Right renal cortex interstitium (tissue), 3 donors: ENCODE measurements at places on chromosomes 11 and 22.

- no peak for DNase-seq
Measured at GRCh38 chr11:32382339-32383049, 52.8 kb downstream of the WT1 start.

GRCh38 chr11:8962841-8963240, 1.4 kb downstream of the TMEM9B start:
- no peak for DNase-seq

DNA sequence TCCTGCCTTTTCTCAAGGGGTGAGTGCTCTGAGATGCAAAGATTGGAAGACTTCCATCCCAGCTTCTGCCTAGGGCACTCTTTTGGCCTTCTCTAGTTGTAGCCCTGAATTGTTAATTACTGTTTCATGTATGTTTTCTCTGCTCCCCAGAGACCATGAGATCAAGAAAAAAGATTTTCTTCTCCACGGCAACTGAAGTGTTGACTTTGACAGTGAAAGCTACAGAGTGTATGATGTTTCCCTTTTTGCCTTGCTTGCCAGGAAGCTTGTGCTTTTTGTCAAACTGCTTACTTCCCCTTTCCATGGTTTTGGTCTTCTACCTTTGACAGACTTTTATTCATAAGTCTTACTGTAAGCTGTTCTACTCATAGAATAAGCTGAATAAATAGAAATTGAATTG, 23.3 kb upstream of the EIF3D start:
- DNase-seq, result no peak

DNA sequence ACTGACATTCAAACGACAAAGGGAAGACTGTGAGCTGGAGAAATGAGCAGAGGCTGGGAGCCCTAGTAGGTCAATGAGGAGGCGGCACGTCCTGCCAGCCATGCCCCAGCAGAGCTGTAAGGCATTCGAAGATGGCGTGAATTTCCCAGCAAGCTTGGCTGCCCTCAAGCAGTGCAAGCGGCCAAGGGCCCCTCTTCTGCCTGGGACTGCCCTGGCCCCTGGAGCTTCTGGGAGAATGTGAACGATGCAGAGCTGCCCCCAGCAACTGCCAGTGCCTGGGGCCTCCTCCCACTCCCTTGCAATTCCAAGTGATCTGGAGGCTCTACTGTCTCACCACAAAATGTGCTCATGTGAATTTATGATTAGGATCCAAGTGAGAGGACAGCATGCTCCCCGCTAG, 4.3 kb downstream of the PPM1F start:
- no peak for DNase-seq

GRCh38 chr11:225734-226453, 10.2 kb downstream of the SIRT3 start:
- DNase-seq, result no peak

DNA sequence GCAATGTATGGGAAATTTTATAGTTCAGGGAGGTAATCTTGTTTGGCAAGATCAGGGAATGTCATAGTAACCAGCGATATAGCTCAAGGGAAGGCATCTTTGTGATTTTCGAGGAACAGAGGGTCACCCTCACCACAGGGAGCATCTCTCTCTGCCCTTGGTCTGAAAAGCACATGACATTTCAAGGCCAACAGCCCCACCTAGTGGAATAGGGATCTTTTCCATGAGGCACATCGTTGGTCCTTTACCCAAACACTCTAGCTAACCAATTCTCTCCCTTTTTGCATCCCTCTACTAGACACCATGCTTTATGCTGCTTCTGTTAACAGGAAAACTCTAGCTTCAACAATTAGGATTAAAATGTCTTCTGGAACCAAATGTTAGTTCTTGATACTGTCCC, 179.0 kb downstream of the GRM5 start:
- DNase-seq, result no peak

DNA sequence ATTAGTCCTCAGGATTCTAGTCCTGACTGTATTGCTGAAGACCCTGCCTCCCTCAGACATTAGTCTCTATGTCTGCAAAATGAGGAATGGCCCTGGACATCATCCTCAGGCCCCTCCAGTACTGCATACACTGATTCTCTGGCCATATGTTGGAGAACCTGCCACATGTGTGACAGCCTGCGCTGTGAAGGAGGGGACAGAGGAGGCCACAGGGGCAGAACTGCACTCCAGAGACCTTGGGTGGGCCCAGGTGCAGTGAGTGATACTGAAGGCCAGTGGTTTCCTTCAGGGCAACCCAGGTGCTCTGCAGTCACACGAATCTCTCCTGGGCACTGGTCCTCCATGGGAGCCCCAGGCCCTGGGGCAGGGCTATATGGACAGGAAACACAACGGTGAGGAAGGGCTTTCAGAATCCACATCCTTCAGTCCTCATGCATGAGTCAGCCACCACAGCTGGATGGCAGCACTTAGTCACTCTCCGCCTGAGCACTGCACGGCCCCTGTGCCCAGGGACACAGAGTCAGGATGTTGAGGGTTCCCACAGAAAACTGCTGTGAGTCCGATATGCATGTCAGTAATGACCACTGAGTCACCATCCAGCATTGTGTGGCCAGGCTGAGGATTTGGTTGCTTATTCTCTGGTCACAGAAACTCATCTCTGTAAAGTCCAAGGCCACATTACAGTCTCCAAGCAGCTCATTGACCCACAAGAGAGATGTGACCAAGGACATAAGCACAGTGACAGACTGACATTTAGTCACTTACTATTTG, 39.7 kb downstream of the ME3 start:
- no peak for DNase-seq

DNA sequence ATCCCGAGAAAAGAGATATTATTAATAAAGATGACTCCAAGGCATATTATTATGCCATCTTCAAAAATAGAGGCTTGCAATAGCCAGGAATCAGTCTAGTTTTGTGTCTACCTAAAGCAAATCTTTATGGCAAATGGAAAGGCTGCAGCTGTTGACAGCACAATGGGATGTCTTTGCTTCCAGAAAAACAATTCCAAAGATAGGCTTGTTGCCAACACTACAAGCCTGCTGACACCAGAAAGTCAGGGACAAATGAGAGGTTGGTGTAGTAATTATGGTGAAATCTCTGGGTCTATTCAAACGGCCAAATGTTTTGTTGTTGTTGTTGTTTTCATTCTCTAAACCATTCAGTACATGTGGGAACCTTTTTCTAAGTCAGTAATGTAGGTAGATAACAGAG, 101.8 kb downstream of the LUZP2 start:
- DNase-seq, result no peak

- DNase-seq, result peak; percentile 23
Measured at GRCh38 chr11:95796501-95796900, 6.2 kb downstream of the CEP57 start.

GRCh38 chr11:8363921-8364320, 100.2 kb upstream of the LMO1 start:
- DNase-seq, result no peak

DNA sequence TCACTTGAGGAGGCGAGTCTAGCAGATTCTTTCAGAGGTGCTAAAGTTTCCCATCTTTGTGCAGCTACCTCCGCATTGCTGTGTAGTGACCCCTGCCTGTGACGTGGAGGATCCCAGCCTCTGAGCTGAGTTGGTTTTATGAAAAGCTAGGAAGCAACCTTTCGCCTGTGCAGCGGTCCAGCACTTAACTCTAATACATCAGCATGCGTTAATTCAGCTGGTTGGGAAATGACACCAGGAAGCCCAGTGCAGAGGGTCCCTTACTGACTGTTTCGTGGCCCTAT, 8.9 kb upstream of the SAMM50 start:
- DNase-seq, result no peak

DNA sequence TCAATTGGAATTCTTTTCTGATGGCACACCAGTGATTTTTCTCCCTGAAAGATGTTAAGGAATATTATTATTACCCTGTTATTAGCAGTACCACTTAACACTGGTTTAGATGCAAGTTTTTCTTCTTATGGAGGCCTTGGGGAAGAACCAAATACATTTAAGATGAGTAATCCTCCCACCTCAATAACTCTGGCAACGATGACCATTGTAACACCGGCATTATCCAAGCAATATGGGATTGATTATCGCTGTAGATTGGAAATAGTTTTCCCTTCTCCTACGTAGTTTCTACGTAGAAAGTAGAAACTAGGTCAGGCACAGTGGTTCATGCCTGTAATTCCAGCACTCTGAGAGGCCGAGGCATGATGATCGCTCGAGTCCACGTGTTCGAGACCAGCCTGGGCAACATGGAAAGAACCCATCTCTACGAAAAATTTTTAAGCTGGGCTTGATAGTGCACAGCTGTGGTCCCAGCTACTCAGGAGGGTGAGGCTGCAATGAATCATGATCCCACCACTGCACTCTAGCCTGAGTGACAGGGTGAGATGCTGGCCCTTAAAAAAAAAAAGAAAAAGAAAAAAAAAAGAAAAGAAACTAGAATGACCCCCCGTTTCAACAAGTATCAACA, 45.5 kb downstream of the PACSIN2 start:
- no peak for DNase-seq

DNA sequence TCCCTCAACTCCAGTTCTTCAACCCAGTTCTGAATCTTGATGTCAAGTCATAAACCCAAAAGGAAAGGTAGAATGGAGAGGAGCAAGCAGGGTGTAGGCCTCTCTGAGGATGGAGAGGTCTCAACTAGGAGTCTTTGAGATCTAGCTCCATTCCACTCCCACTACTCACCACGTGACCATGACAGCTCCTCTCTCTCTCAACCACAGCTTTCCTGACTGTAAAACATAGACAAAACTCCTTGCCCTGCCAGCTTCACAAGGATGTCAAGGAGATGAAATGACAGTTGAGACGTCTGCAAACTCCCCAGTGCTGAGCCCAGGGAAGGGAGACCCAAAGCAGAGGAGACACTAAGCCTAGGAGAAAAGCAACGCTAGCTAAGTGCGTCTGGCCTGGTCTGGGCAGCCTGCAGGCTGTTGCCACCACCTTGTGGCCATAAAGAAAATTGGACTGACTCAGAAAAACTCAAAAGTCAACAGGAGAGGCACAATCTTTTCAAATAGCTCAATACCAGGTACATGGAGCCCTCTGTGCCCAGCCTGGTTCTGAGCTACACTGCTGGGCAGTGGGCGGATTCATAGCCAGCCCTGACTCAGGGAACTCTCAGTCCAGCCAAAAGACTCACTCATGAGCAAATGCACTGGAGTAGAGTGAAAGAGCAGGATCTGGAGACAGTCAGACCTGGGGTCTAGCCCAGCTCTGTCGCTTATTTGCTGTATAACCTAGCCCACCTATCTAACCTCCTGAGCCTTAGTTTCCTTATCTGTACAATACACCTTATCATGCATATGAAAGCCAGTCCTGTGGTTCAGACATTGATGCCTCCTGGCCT, 3.4 kb downstream of the CLPB start:
- DNase-seq, result no peak

DNA sequence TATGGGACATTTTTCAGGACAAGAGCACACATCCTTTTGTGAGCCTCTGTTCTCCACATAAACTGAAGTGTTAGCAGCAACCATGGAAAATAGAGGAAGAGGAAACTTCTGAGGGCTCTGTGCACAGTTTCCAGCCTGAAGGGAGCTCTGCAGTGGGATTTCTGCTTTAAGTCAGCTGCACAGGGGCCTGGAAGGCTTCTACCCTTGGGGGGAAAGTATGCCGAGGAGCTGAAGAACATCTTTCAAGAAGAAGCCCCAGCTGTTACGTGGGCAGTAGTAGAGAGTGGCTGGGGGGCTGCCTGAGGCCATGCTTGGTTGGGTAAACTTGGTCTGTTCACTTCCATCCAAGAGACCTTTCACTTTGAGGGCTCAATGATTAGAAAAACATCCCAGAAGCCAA, 82.7 kb upstream of the EED start:
- no peak for DNase-seq

GRCh38 chr11:28834877-28835276, 726.7 kb downstream of the METTL15 start:
- no peak for DNase-seq

DNA sequence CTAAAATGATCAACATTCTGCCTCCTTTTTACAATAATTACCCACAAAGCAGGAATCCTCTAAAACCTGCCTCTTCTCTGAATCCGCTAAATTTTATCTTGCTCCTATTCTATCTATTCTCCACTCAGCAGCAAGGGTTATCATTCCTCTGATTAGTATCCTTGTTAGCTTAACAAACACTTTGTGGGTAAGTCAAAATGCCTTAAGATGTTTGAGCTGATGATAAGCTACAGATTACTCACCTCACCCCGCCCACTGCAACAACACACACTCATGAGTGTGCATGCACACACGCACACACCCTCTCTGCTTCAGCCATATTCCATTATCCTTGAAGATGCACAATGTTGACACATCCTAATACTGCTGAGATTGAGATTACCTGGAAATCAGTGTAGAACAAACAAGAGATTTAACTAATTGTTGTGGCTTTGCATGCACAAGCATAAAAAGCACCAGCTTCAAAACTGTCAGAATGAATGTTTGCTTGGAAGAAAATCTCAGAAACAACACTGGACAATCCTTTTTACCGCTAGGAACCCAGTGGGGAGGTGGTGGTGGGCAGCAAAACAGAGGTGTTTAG, 130.9 kb downstream of the BBOX1 start:
- no peak for DNase-seq

DNA sequence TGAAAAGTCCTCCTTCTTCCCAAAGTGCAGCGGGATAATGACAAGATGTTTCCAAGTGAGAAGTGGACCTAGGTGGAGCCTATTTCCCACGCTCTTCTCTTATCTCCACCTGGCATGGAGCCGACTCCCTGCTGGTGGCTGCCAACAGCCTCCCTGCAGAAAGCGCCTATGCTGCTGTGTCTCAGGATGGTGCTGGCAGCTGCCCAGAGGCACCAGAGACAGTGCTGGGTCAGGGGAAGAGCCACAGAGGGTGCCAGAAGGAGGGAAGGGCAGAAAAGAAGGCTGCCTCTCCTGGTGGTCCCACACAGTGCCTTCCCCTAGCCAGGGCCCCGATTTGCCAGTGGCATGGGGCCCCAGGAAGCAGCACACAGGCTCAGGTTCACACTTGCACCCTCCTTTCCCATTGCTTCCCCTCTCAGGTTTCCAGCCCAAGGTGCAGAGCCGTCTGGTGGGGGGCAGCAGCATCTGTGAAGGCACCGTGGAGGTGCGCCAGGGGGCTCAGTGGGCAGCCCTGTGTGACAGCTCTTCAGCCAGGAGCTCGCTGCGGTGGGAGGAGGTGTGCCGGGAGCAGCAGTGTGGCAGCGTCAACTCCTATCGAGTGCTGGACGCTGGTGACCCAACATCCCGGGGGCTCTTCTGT, 19.0 kb downstream of the CD5 start:
- no peak for DNase-seq

GRCh38 chr11:133215596-133216230, 316.6 kb downstream of the OPCML start:
- DNase-seq, result no peak

DNA sequence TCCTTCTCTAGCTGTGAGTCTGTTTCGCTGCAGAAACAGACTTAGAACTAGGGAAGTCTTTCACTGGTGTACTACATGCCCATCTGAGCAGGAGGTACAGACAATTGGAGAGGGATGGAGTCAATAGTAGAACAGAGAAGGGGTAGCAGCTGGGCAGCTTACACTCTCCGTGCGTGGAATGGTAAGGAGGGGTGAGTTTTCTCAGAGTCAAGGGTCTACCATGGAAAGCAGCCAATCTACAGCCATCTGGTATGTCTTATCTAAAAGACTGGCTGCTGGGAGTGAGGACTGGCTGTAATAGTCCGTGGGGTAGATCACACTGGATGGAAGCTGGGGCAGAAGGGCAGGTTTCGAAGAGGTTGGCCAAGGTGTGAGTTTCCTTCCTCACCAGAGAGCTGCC, 137.3 kb upstream of the TENM4 start:
- DNase-seq, result no peak

- DNase-seq, result no peak
Measured at GRCh38 chr11:2668876-2669275, 30.9 kb downstream of the KCNQ1OT1 start.
